ENCODE measurements at places on chromosomes 6 and 20. TPM values are rescaled to one million over a fixed set of nuclear protein-coding genes. Genes with fewer than 3 reads are reported as not detected.

Gene LRP11
- 18.4 TPM for total RNA-seq

Gene SIM1
- total RNA-seq = not detected

Gene EYA4
- total RNA-seq = not detected

Gene PRL
- total RNA-seq = not detected

Gene TRIM10
- total RNA-seq = 2.7 TPM

Gene ARID1B
- total RNA-seq = 87.1 TPM

Gene CFAP61
- 0.27 TPM for total RNA-seq

Gene ECT2L
- total RNA-seq = not detected

Gene MUCL3
- not detected for total RNA-seq

Gene COX7A2
- 381 TPM for total RNA-seq

Gene CST5
- not detected for total RNA-seq

Gene TMEM74B
- total RNA-seq = not detected

- no peak for DNase-seq
- no peak overlapping the region for H3K27ac ChIP-seq
- no peaks in the 10 kb centered on the region for H3K27me3 ChIP-seq
Observed at GRCh38 chr20:59182401-59183044, 18.9 kb downstream of the ZNF831 start.

DNA sequence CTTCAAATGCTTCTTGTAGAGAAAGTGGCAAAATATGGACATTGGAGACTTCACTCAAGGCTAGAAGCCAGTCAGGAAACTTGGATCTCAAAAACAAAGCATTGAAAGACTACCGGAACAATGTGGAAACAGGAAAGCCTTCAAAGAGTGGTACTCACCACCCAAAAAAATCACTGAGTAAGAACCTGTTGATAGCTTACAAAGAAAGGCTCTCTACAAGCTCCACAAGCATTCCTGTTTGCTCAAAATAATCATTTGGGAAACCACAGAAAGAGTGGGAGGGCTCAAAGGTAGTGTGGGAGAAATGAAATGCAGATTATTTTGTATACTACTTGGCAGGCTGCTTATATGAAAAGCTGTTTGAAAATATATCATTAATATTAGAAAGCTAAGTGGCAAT is 9.5 kb upstream of the DST start:
- DNase-seq = no peak
- peaks cover 68% of the 10 kb centered on the region for H3K4me1 ChIP-seq
- H3K27me3 ChIP-seq = no peaks in the 10 kb centered on the region
- H3K36me3 ChIP-seq = no peaks in the 10 kb centered on the region
- peak overlapping the region; percentile 54 for H3K27ac ChIP-seq

DNA sequence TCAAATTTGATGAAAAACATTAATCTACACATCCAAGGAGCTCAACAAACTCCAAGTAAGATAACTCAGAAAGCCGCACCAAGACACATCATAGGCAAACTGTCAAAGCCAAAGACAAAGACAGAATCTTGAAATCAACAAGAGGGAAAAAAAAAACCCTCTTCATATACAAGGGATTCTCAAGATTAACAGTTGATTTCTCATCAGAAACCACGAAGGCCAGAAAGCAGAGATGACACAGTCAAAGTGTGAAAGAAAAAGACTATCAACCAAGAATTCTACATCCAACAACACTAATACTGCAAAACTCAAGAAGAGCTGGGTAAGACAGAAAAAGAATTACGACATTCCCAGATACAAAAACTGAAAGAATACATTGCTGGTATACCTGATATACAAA is 73.8 kb downstream of the CDK19 start:
- no peaks in the 10 kb centered on the region for H3K36me3 ChIP-seq
- H3K4me3 ChIP-seq = no peak overlapping the region
- peaks cover 5% of the 10 kb centered on the region for H3K4me1 ChIP-seq
- DNase-seq = no peak
- H3K27me3 ChIP-seq = no peaks in the 10 kb centered on the region

DNA sequence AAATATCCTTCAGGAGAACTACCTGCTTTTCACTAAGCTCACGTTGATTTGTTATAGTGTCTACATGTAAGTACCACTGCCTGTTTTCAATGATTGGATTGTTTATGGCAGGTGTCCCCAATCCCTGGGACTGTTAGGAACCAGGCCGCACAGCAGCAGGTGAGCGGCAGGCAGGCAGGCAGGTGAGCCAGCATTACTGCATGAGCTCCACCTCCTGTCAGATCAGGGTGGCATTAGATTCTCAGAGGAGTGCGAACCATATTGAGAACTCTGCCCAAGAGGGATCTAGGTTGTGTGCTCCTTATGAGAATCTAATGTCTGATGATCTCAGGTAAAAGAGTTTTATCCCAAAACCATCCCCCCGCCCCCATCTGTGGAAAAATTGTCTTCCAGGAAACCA is 303.3 kb downstream of the EYA4 start:
- no peaks in the 10 kb centered on the region for H3K36me3 ChIP-seq
- no peak for DNase-seq
- no peak overlapping the region for H3K4me3 ChIP-seq
- H3K27me3 ChIP-seq = no peaks in the 10 kb centered on the region
- no peak overlapping the region for H3K27ac ChIP-seq

- H3K36me3 ChIP-seq = no peaks in the 10 kb centered on the region
- DNase-seq = no peak
- H3K27ac ChIP-seq = no peak overlapping the region
- H3K4me1 ChIP-seq = no peaks in the 10 kb centered on the region
- no peak overlapping the region for H3K4me3 ChIP-seq
Observed at GRCh38 chr20:4585104-4585753, 136.5 kb upstream of the PRND start.

GRCh38 chr20:54342258-54342920 is 133.0 kb upstream of the DOK5 start:
- H3K27me3 ChIP-seq = no peaks in the 10 kb centered on the region
- peaks cover 14% of the 10 kb centered on the region for H3K4me1 ChIP-seq
- H3K4me3 ChIP-seq = no peak overlapping the region
- H3K27ac ChIP-seq = no peak overlapping the region
- H3K36me3 ChIP-seq = no peaks in the 10 kb centered on the region

- no peaks in the 10 kb centered on the region for H3K27me3 ChIP-seq
- H3K36me3 ChIP-seq = no peaks in the 10 kb centered on the region
- no peak overlapping the region for H3K4me3 ChIP-seq
- H3K4me1 ChIP-seq = no peaks in the 10 kb centered on the region
- peak; percentile 35 for DNase-seq
- H3K27ac ChIP-seq = no peak overlapping the region
Observed at GRCh38 chr20:40265825-40266533, 423.1 kb downstream of the MAFB start.

GRCh38 chr6:150143516-150144293 is 861 bp downstream of the PPP1R14C start:
- peaks cover 68% of the 10 kb centered on the region for H3K27me3 ChIP-seq
- DNase-seq = peak; percentile 38
- no peaks in the 10 kb centered on the region for H3K4me1 ChIP-seq
- H3K36me3 ChIP-seq = no peaks in the 10 kb centered on the region
- H3K27ac ChIP-seq = peak overlapping the region; percentile 80

GRCh38 chr6:44255871-44256774 is 1.2 kb downstream of the SLC35B2 start:
- peak overlapping the region; percentile 85 for H3K27ac ChIP-seq
- peaks cover 4% of the 10 kb centered on the region for H3K36me3 ChIP-seq
- peaks cover 19% of the 10 kb centered on the region for H3K4me1 ChIP-seq
- no peaks in the 10 kb centered on the region for H3K27me3 ChIP-seq
- peak overlapping the region; percentile 76 for H3K4me3 ChIP-seq

GRCh38 chr20:14378326-14378725 is 40.9 kb upstream of the FLRT3 start:
- no peaks in the 10 kb centered on the region for H3K36me3 ChIP-seq
- H3K4me3 ChIP-seq = no peak overlapping the region
- no peak for DNase-seq
- H3K4me1 ChIP-seq = no peaks in the 10 kb centered on the region
- no peak overlapping the region for H3K27ac ChIP-seq

DNA sequence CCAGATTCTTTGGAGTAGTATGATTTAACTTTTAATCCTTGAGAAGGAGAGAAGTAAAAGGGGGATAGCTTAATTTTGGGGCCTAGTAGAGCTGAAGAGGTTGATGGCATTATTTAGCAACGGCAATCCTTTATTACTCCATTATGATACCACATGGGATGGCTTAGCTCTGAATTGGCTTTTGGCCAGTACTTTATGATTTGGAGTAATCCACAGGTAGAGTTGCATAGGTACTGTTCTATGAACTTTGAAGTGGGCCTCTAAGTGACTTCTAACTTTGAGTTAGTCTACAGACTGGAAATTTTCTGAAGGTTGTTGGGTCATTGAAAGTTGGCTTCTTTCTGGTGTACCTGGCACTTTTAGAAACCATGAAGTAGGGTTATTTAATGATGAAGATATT is 11.6 kb downstream of the YWHAB start:
- H3K27me3 ChIP-seq = no peaks in the 10 kb centered on the region
- H3K27ac ChIP-seq = peak overlapping the region; percentile 5
- H3K4me1 ChIP-seq = peaks cover 46% of the 10 kb centered on the region
- no peak overlapping the region for H3K4me3 ChIP-seq
- DNase-seq = no peak

DNA sequence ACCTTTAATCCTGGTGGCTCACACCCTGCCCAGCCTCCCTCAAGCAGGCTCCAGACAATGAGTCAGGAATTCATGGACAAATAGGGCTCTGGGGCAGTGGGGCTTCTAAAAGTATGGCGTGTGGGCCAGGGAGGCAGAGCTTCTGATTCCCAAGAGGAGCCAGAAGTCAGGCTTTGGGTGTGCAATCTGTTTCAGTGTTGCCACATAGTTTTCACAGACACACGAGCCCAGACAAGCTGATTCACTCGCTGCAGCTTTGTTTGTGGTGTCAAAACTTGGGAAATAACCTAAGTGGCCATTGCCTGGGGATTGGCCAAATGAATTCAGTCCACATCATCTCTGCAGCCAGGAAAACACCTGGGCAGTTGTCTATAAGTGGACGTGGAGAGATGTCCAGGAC is 9.2 kb downstream of the PEDS1 start:
- H3K27me3 ChIP-seq = no peaks in the 10 kb centered on the region
- DNase-seq = peak; percentile 34
- H3K36me3 ChIP-seq = no peaks in the 10 kb centered on the region

- no peak overlapping the region for H3K27ac ChIP-seq
- H3K4me3 ChIP-seq = no peak overlapping the region
- no peak for DNase-seq
- no peaks in the 10 kb centered on the region for H3K36me3 ChIP-seq
- H3K27me3 ChIP-seq = no peaks in the 10 kb centered on the region
Observed at GRCh38 chr6:165468340-165469235, 159.2 kb upstream of the C6orf118 start.

DNA sequence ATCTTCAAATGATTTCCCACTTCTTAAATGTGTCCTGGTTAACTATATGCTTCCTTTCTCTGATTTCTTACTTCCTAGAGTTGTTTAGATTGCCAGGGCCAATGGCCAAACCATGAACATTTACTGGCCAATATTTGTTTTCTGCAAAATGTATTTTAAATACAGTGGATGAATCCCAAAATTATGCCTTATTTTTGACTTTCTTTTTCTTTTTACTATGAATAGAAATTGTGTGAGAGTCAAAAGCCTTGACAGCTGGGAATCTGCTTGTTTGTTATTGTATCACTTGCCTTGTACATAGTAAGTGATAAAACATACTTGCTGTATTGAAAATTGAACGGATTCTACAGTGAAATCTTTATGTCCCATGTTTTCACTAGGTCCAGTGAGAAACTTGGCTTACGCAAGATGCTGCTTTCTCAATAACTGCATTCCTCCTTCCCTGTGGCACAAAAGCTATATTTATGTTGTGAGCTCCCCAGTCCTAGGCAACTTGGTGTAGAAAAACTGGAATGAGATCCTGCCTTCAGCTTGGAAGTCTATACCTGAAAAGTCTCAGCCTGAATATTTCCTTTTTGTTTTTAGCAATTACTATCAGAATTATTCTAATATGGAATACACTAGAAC is 295.2 kb downstream of the EPHA7 start:
- H3K36me3 ChIP-seq = no peaks in the 10 kb centered on the region
- no peak for DNase-seq
- H3K4me3 ChIP-seq = no peak overlapping the region

- peaks cover 14% of the 10 kb centered on the region for H3K4me1 ChIP-seq
- H3K27me3 ChIP-seq = no peaks in the 10 kb centered on the region
- no peak for DNase-seq
- H3K36me3 ChIP-seq = no peaks in the 10 kb centered on the region
Observed at GRCh38 chr6:37187321-37188022, 17.5 kb downstream of the PIM1 start.

GRCh38 chr6:73263570-73263909 is 544 bp upstream of the KHDC1 start:
- no peak for DNase-seq
- no peaks in the 10 kb centered on the region for H3K36me3 ChIP-seq
- no peaks in the 10 kb centered on the region for H3K4me1 ChIP-seq
- no peak overlapping the region for H3K27ac ChIP-seq
- peak overlapping the region; percentile 70 for H3K4me3 ChIP-seq

Measured in transverse colon (tissue), 4 donors.